ENCODE measurements at places on chromosomes 5 and 9. TPM values are rescaled to one million over a fixed set of nuclear protein-coding genes. Genes with fewer than 3 reads are reported as not detected.

The GFI1B gene
- not detected for total RNA-seq

The HRCT1 gene
- total RNA-seq, result 2.1 TPM

The TAF11L5 gene
- not detected for total RNA-seq

The DCTN3 gene
- 118 TPM for total RNA-seq

The COL15A1 gene
- total RNA-seq, result 48.9 TPM

Data from sigmoid colon (tissue), 7 donors.